ENCODE measurements at places on chromosomes 12 and 14.

GRCh38 chr14:22073801-22074200, 400.2 kb upstream of the OR4E1 start:
- no peak for DNase-seq

DNA sequence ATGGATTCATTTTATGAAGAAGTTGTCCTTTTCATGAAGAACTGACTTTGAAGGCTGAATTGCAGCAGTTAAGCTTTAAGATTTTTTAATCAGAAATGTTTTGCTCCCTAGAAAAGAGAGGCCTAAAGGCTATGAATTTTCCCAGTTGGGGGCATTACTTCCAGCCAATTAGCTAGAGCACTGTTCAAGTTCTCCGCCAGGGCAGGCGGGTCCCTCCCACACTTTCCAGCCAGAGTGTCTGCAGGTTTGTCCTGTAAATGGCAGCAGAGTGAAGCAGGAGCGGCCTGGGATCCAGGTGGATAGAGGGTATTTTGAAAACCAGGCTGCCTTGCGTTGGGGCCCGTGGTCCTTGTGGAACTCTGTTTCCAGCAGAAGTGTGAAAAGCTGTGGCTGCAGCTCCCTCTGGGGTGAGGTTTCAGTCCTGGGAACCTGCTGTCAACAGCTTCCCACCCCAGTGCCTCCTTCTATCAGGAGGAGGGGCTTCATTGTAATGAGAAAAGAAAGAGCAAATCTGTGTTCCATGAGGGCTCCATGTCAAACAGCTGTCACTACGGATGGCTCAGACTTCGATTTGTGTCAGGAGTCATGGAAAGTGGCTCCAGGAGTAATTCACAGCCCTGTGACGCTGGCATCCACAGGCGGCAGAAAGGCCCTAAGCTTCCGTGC, 210.7 kb upstream of the TMEM132C start:
- DNase-seq: no peak

- peak; percentile 85 for DNase-seq
These were observed 3.3 kb upstream of the EXOC3L4 start for GRCh38 chr14:103091041-103091882.

DNA sequence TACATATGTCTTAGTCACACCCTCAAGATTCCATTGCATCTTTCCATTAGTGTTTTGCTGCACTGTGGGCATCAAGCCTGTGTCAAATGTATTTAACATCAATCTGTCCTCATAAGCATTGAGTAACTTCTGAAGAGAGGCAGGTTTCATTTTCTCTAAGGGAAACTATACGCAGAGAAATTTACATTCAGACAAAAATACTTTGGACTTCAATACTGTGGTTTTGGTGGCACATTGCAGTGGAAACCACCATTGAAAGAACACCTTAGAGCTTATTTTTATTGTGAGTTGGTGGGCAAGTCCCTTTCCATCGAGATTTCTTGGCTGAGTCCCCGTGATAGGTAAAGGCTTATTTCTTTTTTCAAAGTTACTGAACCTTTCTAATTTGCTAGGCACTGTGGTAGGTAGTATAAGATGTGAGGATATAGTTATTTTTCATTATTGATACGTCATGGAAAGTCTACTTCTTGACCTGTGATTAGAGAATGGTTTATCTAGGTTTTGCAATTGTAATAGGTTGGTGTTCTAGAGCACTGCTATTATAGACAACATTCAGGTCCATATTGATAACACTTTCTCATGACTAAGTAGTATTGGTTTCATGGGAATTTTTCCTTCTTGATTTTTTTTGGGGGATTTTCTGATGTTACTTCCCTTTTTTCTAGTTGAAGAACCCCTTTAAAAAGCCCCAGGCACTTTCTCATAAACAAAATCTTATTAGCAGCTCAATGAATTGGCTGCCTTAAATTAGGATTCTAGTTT, 81.9 kb downstream of the CFAP54 start:
- DNase-seq: no peak

DNA sequence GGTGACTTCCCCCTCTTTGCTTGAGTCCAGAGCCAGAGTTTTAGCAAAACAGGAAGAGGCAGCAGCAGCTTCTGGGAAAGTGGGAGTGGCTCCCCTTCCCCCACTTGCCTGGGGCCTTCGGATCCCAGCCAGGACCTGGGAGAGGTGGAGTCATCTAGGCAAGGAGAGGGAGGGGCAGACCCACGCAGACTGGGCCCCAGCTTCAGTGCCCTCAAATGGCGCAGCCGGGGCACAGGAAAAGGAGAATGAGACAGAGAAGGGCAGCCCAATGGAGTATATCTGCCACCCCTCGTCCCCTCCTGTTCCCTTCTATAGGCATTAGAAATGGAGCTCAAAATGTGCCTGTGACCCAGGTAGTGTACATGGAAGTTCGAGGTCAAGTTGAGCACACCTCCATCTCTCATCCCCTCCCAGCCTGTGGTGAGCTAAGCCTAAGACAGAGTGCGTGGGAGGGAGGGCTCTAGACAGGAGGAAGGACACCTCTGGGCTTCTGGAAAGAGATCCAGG, 9.3 kb upstream of the HDAC7 start:
- DNase-seq: peak; percentile 92

DNA sequence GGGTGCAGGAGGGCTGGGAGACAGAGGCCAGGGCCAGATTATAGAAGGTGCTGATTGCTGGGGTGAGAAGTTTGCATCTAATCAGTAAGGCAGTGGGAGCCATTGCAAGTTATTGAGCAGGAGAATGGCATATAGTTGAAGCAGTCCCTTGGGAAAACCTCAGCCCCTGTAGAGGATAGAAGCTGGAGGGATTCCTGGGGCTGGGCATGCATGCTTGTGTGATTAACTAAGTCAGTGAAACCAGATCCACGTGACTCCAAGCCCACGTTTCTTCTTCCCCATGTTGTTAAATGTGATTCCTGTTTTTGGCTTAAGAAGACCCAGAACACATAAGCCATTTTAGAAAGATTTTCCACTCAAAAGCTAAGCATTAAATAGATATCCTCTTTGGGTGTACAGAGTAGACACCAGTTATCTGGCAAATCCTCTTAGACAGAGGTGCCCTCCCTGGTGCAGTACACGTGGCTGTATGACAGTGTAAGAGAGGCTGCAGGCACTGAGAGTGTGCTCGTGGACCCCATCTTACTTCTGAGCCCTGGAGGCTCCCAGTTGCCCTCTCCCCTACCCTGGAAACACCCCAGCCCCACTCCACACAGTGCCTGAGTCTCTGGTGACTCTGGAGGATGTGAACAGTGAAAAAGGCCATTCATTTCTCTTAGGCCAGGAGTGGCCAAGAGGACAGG, 3.2 kb downstream of the C14orf132 start:
- DNase-seq: peak; percentile 27

GRCh38 chr12:22163594-22163993, 117.6 kb downstream of the CMAS start:
- DNase-seq: no peak

DNA sequence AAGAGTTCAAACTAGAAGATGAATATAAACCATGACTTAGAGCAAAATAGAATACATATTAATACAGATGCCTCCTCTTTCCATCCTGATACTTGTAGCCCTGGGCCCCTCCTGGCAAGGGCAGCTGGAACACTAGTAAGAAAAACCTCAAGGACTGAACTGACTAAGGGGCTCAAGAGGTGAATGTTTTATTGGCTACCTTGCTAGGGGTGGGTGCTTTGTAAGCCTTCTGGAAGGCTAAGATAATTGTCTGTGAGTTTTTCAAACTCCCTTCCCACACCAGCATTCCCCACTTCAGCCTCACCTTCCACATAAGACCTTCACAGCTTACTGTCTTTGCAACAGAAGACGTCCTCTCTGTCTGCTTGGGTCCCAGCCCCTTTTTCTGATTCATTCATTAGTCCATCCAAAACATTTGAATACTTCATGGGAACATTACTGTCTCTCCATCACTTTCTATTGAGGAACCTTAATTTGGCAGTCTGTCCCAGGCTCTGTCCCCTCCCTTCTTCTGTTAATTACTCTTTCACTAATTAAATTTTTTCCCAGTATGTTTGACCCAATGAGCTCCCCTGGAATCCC, 1.1 kb upstream of the MARCHF9 start:
- no peak for DNase-seq

- no peak for DNase-seq
These were observed 39.7 kb downstream of the LRIG3 start for GRCh38 chr12:58880639-58881038.

DNA sequence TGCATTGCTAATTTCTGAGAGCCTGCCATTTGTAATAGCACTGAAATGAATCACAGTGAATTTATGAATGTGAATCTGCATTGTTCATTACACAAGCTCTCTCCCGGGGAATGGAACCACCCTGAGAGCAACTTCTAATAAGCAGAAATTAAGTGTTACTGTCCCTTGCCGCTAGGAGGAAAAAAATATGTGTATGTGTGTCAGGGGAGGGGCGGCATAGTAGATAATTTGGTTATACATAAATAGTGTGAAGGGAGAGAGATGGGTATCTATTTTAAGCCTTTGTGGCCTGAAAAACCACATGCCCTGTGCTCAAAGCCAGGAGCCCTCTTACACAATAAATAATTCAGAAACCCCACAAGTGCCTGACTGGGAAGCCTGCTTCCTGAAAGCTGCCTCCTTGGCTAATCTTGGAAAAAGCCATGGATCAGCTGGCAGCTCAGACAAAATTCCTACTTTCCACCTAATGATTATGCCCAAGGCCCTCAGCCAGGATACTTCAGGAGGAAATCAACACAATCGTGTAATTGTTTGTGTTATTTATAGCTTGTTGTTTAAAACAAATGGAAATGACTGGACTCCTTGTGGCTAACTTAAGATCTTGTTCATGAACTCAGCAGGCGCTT, 366.2 kb upstream of the KITLG start:
- DNase-seq: peak; percentile 73

DNA sequence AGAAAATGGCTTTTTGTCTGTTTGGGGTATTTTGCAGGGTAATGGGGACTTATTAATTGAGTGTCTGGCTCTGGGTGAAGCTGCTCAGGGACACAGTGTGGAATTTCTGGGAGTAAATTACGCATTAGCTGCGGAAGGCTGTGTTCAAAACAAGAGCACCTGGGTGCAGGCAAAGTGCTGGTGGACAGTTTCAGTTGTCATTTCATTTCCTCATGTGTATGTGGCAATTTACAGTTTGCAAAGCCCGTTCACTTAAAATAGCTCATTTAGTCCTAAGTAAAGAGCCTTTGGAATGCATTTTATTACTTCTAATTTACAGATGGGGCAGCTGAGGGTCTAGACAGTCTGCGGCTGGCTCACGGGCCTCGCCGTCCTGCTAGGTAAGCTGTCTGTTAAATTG, 546.8 kb downstream of the BCL11B start:
- DNase-seq: no peak

DNA sequence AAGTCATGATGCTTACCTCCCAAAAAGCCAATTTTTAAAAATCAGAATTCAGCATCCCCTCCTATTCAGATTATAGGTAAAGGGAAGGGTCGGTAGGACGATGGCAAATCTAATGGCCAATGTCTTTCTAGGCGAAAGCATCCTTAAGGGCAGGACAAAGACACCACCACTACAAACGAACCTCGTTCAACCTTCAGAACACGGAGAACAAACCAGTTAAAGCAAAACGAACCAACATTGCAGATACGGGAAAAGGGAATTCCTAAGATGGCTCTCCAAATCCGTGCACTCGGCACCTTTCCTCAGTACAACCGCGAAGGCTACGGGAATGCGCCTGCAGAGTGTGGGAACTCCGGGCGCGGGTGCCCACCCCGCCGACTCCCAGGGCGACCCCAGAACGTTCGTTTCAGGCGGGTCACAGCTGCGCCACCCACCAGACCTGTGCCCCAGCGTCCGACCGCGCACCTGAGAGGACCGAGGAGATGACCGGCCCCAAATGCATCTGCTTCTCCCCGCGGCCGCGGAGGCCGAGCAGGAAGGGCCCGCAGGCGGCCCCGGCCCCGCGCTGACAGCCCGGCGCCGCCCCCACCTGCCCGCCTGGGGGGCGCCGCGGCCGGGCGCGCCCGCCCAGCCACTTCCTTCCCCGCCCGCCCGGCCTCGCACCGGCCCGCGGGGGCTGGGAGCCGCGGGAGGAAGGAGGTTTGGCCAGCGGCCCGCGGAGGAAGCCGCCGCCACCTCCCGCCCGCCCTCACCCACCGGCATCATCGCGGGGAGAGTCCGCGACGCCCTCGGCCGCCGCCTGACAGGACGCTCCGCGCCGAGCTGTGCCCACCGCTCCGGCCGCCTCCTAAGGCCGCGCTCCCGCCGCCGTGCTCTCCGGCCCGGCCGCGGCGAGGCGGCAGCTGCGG, 578 bp downstream of the PPP1R13B start:
- DNase-seq: peak; percentile 60

GRCh38 chr14:68603533-68604360, 189.1 kb downstream of the ZFP36L1 start:
- DNase-seq: no peak

- DNase-seq: peak; percentile 34
These were observed 10.2 kb upstream of the MEG3 start for GRCh38 chr14:100815478-100816285.

GRCh38 chr12:114018669-114019068, 52.5 kb upstream of the RBM19 start:
- no peak for DNase-seq

DNA sequence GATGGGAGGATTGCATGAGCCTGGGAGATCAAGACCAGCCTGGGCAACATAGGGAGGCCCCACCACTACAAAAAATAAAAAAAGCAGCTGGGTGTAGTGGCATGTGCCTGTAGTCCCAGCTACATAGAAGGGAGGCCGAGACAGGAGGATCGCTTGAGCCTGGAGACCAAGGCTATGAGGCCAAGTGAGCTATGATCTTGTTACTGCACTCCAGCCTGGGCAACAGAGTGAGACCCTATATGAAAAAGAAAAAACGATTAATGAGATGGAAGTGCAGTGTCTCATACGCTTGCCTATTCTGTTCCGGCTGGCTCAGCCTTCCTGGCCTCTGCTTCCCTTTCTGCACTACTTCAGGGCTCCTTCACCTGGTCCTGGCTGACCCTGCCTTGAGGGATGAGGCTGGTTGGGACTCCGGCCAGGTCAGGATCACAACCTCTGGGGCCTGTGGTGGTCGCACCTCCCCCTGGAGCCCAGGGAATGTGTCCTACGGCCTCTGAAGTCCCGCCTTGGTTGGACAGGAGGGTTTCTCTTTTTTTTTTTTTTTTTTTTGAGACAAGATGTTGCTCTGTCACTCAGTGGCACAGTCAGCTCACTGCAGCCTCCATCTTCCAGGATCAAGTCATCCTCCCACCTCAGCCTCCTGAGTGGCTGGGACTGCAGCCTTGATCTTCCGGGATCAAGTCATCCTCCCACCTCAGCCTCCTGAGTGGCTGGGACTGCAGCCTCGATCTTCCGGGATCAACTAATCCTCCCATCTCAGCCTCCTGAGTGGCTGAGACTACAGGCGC, 10.7 kb downstream of the TEDC1 start:
- DNase-seq: no peak

DNA sequence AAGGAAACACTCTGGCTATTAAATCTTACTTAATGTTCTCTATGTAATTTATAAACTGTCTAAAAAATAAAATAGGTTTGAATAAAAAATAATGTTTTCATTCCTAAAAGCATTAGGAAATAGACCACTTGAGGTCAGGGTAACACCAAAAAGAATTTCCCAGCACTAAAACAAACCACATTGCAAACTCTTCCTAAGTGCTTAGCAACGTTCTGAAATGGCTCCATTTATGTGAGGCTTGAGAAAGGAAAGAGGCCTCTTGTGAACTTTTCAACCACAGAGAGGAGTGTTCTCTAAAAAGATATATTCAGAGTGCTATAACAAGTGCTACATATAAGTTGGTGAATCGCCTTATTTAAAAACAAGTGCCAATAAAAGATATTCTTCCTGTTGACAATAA, 42.7 kb downstream of the ALX1 start:
- DNase-seq: no peak

GRCh38 chr14:106380740-106381139, 854.4 kb downstream of the TMEM121 start:
- no peak for DNase-seq

GRCh38 chr12:50784501-50784900, 20.6 kb downstream of the ATF1 start:
- DNase-seq: no peak

Data from AG20443 (cell line).